ENCODE measurements at places on chromosomes 5 and 9.

- no peak for DNase-seq
These were observed 67.4 kb downstream of the MRPS27 start for GRCh38 chr5:72252574-72253155.

- DNase-seq = no peak
These were observed 131.1 kb downstream of the ACTL7B start for GRCh38 chr9:108724652-108725051.

GRCh38 chr9:26319859-26320258 lies 572.7 kb downstream of the CAAP1 start:
- no peak for DNase-seq

DNA sequence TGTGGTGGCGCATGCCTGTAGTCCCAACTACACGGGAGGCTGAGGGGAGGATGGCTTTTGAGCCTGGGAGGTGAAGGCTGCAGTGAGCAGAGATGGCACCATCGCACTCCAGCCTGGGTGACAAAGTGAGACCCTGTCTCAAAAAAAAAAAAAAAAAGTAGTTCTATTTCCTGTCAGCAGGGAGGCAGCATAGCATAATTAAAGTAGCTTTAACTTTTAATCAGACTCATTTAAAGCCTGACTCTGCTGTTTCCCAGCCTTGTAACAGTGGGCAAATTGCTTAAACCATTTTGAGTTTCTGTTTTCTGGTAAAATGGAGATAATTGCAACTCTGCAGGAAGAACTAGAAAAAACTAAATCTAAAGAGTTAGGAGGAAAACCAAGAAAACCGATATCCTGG lies 31.2 kb downstream of the CNOT6 start:
- DNase-seq = no peak

GRCh38 chr9:134182554-134183085 lies 18.3 kb upstream of the RNU6ATAC start:
- no peak for DNase-seq
